Spleen (tissue), 13 donors: ENCODE measurements at places on chromosomes 2 and 18. TPM values are rescaled to one million over a fixed set of nuclear protein-coding genes. Genes with fewer than 3 reads are reported as not detected.

Gene TMEM37
- 5.9 TPM for polyA plus RNA-seq

Gene GYPC
- polyA plus RNA-seq, result 201 TPM

Gene MRPL19
- polyA plus RNA-seq, result 11.5 TPM

Gene UPP2
- not detected for polyA plus RNA-seq

Gene NCKAP1
- 13.3 TPM for polyA plus RNA-seq

Gene RUFY4
- 0.32 TPM for polyA plus RNA-seq

Gene CCDC150
- polyA plus RNA-seq, result 1.5 TPM

Gene CDK15
- 0.02 TPM for polyA plus RNA-seq

Gene NPPC
- 2.2 TPM for polyA plus RNA-seq

Gene SP100
- polyA plus RNA-seq, result 120 TPM

Gene SCYGR4
- polyA plus RNA-seq, result 0.04 TPM

Gene IL1F10
- not detected for polyA plus RNA-seq

DNA sequence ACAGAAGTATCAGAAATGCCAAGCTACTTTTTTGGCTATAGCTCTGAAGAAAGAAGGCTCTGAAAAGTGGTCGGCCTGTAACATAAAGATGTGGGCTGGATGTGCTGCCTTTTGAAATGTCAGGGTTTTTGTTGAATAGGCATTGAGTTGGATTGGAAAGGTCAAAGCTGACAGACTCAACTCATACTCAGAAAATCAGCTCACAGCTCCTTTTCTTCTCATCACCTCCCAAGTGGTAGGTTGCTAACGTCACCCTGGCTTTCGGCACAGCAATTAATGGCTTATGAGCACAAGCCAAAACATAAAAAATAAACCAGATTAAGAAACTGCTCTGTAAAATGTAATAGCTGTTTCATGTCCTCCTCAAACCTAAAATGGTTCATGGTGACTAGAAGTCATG, 68.3 kb downstream of the KCNF1 start:
- H3K36me3 ChIP-seq, result no peaks in the 10 kb centered on the region
- no peak for DNase-seq
- no peak overlapping the region for H3K27ac ChIP-seq

DNA sequence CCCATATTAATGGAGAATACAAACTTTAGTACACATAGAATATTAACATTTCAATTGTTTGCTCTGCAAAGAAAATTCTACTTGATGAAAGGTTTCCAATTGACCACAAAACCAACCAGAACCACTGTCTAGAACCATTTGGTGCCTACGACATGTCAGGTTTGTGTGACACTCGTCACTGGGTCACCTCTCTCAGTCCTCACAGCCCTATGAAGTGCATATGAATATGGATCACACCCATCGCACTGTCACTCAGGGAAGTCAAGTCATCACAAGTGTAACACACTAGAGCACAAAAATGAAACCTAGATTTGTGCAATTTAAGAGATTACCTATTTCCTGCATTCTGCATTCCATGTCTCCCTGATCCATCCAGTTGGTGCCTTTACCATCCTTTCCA, 43.7 kb downstream of the PTPN2 start:
- H3K4me1 ChIP-seq, result peaks cover 14% of the 10 kb centered on the region
- H3K4me3 ChIP-seq, result no peak overlapping the region
- H3K27ac ChIP-seq, result peak overlapping the region; percentile 89

DNA sequence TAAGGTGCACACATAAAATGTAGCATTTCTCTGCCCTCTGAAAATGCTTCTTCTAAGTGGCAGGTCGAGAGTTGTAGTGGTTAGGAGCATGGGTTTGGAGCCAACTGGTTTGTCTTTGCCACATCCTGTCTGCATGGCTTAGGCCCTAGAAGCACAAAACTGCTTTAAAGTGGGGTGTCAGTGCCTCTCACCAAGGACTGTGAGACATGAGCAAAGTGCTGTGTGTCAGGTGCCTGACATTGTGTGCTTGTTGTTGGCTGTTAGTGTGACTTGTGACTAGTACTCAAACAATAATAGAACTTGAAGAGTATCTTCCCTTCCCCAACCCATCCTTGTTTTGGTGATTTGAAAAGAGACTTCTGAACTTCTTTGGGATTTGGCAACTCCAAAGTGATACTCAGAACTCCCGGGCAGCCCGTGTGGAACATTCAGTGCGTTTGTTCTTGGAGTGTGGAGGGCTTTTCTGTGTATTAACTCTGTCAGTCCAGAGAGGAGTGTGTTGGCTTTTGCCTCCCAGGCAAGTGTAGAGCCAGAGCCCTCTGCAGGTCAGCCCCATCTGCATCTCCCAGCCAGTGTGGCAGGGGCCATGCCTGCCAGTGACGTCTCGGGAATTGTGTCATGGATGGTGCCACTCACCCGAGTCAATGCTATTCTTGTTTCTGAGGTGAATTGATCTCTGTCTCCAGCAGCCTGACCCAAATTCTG, 5.0 kb downstream of the MGAT5 start:
- DNase-seq, result no peak
- H3K27ac ChIP-seq, result peak overlapping the region; percentile 42
- peaks cover 9% of the 10 kb centered on the region for H3K36me3 ChIP-seq
- H3K27me3 ChIP-seq, result no peaks in the 10 kb centered on the region

GRCh38 chr2:62919041-62919440, 131.6 kb upstream of the OTX1 start:
- H3K27me3 ChIP-seq, result no peaks in the 10 kb centered on the region
- no peaks in the 10 kb centered on the region for H3K36me3 ChIP-seq
- no peak overlapping the region for H3K27ac ChIP-seq
- no peak for DNase-seq
- H3K4me3 ChIP-seq, result no peak overlapping the region
- H3K4me1 ChIP-seq, result no peaks in the 10 kb centered on the region

DNA sequence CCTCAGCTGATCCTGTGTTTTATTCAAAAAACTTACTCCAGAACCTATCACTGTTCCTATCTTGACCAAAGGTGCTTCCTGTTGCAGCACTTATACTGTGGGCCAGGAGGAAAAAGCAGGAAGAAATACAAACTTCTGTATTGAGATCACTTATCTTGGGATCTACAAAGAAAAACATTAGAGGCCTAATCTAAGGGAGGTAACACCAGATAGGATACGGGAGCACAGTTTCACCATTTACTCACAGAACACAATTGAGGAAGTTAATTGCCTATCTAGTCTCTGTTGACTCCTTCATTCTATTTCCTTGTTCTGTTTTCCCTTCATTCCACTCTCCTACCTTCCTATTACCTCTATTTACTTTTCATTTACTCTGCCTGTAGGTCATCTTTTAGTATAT, 287.2 kb upstream of the LINC00305 start:
- no peak for DNase-seq

GRCh38 chr2:176777262-176777661, 435.3 kb upstream of the HNRNPA3 start:
- DNase-seq, result no peak
- H3K4me3 ChIP-seq, result no peak overlapping the region
- no peak overlapping the region for H3K27ac ChIP-seq
- no peaks in the 10 kb centered on the region for H3K36me3 ChIP-seq

- no peak for DNase-seq
- H3K36me3 ChIP-seq, result no peaks in the 10 kb centered on the region
- H3K4me3 ChIP-seq, result no peak overlapping the region
Measured at GRCh38 chr2:14552818-14553217, 79.7 kb upstream of the LRATD1 start.

GRCh38 chr2:58916063-58916462, 674.9 kb upstream of the FANCL start:
- no peaks in the 10 kb centered on the region for H3K27me3 ChIP-seq
- no peaks in the 10 kb centered on the region for H3K36me3 ChIP-seq
- no peaks in the 10 kb centered on the region for H3K4me1 ChIP-seq
- H3K27ac ChIP-seq, result no peak overlapping the region

DNA sequence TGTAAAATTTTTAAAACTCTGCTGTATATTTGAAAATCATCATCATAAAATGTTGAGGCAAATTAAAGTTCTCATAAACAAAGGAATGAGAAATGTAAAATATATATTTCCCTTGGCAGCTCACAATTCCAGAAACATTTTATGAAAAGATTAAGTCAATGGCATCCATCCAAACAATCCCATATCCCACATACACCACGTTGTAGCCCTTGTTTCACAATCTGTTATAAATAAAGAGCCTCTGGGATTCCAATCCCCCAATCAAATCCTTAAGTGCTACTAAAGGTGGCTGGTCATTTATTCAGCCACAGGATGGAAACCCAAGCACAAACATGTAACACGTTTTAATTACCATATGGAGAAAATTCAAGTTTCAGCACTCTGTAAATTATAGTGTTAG, 51.7 kb downstream of the GFPT1 start:
- H3K27ac ChIP-seq, result no peak overlapping the region
- no peaks in the 10 kb centered on the region for H3K4me1 ChIP-seq
- H3K4me3 ChIP-seq, result no peak overlapping the region
- no peak for DNase-seq
- H3K27me3 ChIP-seq, result no peaks in the 10 kb centered on the region

DNA sequence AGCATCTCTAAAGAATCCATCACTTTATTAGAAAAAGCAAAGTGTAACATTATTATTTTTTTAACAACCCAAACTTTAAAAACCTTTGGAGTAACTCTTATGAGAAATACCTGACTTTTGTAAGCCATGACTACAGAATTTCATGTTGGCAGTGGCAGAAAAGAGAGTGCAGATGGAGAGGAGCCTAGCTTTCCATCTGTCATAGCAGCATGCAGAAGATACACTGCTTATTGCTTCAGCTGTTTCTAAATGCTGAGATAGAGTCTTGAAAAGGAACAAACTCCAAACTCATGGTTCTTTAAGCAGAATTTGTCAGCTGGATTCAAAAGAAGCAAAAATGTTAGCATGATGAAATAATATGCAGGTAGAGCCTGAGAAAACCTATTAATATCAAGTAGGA, 1130.3 kb downstream of the DPP10 start:
- no peaks in the 10 kb centered on the region for H3K27me3 ChIP-seq
- no peak overlapping the region for H3K4me3 ChIP-seq

- no peaks in the 10 kb centered on the region for H3K27me3 ChIP-seq
- no peaks in the 10 kb centered on the region for H3K36me3 ChIP-seq
- peaks cover 7% of the 10 kb centered on the region for H3K4me1 ChIP-seq
Measured at GRCh38 chr2:176518823-176519222, 249.6 kb downstream of the MTX2 start.

DNA sequence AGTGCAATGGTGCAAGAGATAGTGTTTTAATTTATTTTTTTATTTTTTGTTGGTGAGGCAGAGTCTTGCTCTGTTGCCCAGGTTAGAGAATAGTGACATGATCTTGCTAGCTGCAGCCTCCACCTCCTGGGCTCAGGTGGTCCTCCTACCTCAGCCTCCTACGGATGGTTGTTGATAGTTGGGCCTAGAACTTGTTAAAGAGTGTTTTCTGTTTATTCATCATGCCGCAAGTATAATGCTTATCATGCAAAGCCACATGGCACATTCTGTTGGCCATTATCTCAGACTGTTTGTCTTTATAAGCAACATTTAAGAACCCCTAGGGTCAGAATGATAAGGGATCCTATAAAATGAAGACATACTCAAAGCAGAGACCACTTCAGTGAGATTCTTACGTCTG, 1.7 kb downstream of the UGGT1 start:
- H3K4me3 ChIP-seq, result no peak overlapping the region
- no peak for DNase-seq
- no peak overlapping the region for H3K27ac ChIP-seq
- H3K4me1 ChIP-seq, result peaks cover 19% of the 10 kb centered on the region
- H3K27me3 ChIP-seq, result no peaks in the 10 kb centered on the region
- H3K36me3 ChIP-seq, result peaks cover 2% of the 10 kb centered on the region

DNA sequence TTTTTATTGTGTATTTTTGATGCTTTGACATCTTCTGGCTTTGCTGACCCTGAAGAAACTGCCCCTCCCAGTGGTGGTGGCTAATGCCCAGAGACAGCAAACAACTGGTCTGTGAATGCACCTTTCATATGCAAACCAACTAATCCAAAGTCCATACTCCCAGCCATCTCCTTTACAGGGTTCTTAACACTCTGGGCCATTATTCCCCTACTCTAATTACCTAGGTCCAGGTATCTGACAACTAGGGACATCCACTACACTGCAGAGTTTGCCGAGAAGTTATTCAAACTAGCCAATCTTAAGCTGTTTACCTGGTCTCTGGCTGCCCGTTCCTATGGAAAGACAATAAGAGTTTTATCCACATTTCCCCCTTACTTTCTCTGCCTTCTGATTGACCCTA, 73.6 kb downstream of the FSHR start:
- no peaks in the 10 kb centered on the region for H3K36me3 ChIP-seq
- H3K4me1 ChIP-seq, result no peaks in the 10 kb centered on the region
- H3K27ac ChIP-seq, result no peak overlapping the region
- no peaks in the 10 kb centered on the region for H3K27me3 ChIP-seq
- no peak for DNase-seq
- H3K4me3 ChIP-seq, result no peak overlapping the region

GRCh38 chr2:74198023-74198460, 373 bp upstream of the MTHFD2 start:
- DNase-seq, result no peak
- no peaks in the 10 kb centered on the region for H3K36me3 ChIP-seq
- peak overlapping the region; percentile 88 for H3K4me3 ChIP-seq
- H3K27ac ChIP-seq, result peak overlapping the region; percentile 97
- no peaks in the 10 kb centered on the region for H3K27me3 ChIP-seq

- no peaks in the 10 kb centered on the region for H3K27me3 ChIP-seq
- no peak overlapping the region for H3K4me3 ChIP-seq
- H3K4me1 ChIP-seq, result no peaks in the 10 kb centered on the region
Measured at GRCh38 chr2:9665898-9666297, 35.1 kb upstream of the YWHAQ start.

DNA sequence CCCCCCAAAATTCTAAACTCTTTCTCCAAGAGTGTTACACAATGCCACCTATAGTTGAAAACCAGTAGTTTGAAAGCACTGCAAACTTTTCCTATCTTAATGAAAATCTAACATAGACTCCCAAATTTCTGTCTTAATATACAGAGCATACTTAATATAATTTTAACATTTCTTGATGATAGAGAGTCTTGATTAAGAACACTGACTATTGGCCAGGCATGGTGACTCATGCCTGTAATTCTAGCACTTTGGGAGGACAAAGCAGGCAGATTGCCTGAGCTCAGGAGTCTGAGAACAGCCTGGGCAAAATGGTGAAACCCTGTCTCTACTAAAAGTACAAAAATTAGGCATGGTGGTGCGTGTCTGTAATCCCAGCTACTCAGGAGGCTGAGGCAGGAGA, 34.2 kb downstream of the ASXL2 start:
- H3K27ac ChIP-seq, result no peak overlapping the region
- no peak overlapping the region for H3K4me3 ChIP-seq
- no peaks in the 10 kb centered on the region for H3K4me1 ChIP-seq
- H3K36me3 ChIP-seq, result peaks cover 45% of the 10 kb centered on the region

DNA sequence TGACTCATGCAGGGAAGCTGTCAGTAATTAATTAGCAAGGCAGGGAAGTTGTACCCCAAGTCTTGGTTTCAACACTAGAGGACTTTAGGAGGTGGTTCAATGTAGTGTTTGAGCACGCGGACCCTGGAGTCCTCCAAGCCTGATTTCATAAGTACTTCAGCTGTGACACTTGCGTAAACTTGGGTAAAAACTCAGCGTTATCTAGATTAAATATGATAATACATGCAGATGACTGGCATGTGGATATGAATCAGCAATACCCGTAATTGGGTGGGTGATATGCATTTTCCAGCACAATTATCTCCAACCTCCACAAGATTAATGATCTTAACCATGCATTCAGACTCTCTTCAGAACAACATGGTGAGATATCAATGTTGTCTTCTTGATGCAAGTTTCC, 5.2 kb downstream of the UGT1A7 start:
- no peak overlapping the region for H3K4me3 ChIP-seq
- H3K27me3 ChIP-seq, result no peaks in the 10 kb centered on the region
- no peaks in the 10 kb centered on the region for H3K4me1 ChIP-seq
- H3K27ac ChIP-seq, result no peak overlapping the region

- no peaks in the 10 kb centered on the region for H3K27me3 ChIP-seq
- no peaks in the 10 kb centered on the region for H3K4me1 ChIP-seq
- peaks cover 8% of the 10 kb centered on the region for H3K36me3 ChIP-seq
- no peak for DNase-seq
- H3K27ac ChIP-seq, result no peak overlapping the region
- H3K4me3 ChIP-seq, result no peak overlapping the region
Measured at GRCh38 chr2:96604104-96604503, 34.0 kb downstream of the KANSL3 start.
